ENCODE measurements at places on chromosomes 3 and 15.

DNA sequence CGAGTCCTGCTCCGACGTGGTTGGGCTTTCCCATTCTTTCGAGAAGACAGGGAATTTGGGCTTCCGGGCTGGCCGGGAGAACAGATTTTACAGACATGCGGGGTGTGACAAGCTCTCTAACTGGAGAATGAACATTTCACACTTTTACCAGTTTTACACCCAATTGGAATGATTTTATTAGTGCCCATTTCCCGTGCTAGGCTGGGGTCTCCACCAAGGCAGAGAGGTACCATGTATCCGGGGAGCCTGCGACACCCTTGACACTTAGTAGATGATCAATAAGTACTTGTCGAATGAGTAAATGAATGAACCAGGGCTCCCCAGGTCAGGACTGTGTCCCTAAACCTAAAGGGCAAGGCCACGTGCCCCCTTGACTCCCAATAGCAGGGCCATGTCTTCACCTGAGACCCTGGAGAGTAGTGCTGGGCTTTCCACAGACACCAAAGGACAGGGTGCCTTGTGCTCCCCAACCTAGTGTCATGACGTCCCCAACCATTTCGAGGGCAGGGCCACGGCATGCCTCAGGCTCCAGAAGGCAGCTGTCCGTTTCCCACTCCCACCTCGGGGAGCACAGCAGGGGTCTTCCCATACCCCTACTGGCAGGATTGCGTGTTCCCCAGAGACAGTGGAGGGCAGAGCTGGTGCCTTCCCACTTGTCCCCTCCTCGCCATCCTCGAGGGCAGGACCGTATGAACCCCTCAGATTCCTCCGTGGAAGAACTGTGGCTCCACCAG is 679 bp upstream of the MYD88 start:
- peak; percentile 41 for DNase-seq
- peaks cover 36% of the 10 kb centered on the region for H3K4me1 ChIP-seq
- H3K27ac ChIP-seq, result peak overlapping the region; percentile 82
- no peaks in the 10 kb centered on the region for H3K27me3 ChIP-seq
- H3K4me3 ChIP-seq, result peak overlapping the region; percentile 89

GRCh38 chr3:197463279-197463678 is 92.5 kb downstream of the BDH1 start:
- no peak overlapping the region for H3K4me3 ChIP-seq
- H3K27me3 ChIP-seq, result no peaks in the 10 kb centered on the region
- no peak overlapping the region for H3K27ac ChIP-seq
- DNase-seq, result no peak

- no peaks in the 10 kb centered on the region for H3K36me3 ChIP-seq
- no peaks in the 10 kb centered on the region for H3K4me1 ChIP-seq
- no peaks in the 10 kb centered on the region for H3K27me3 ChIP-seq
- DNase-seq, result no peak
- no peak overlapping the region for H3K27ac ChIP-seq
Observed at GRCh38 chr3:53382106-53382505, 34.8 kb upstream of the DCP1A start.

DNA sequence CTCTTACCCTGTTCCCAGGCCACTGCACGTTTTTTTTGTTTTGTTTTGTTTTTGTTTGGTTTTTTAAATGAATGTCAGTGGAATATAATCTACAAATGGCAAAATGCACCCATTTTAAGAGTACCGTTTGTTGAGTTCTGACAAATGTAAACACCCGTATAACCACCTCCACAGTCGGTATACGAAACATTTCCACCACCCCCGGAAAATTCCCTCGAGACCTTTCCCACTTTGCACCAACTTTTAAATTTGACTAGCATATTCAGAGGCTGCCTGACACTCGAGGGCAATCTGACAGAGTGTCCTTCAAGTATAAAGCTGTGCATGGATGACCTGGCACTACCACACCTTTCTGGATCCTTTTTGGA is 613 bp upstream of the ARHGEF3 start:
- peaks cover 14% of the 10 kb centered on the region for H3K4me1 ChIP-seq
- no peak for DNase-seq
- peak overlapping the region; percentile 79 for H3K4me3 ChIP-seq
- H3K27ac ChIP-seq, result peak overlapping the region; percentile 45
- no peaks in the 10 kb centered on the region for H3K36me3 ChIP-seq

GRCh38 chr15:34023907-34024306 is 15.1 kb downstream of the AVEN start:
- no peaks in the 10 kb centered on the region for H3K4me1 ChIP-seq
- H3K4me3 ChIP-seq, result no peak overlapping the region
- no peaks in the 10 kb centered on the region for H3K36me3 ChIP-seq
- no peak for DNase-seq

- no peaks in the 10 kb centered on the region for H3K36me3 ChIP-seq
- H3K27ac ChIP-seq, result peak overlapping the region; percentile 58
- DNase-seq, result no peak
- H3K27me3 ChIP-seq, result no peaks in the 10 kb centered on the region
- H3K4me3 ChIP-seq, result no peak overlapping the region
Observed at GRCh38 chr3:126938520-126939337, 44.2 kb upstream of the PLXNA1 start.

DNA sequence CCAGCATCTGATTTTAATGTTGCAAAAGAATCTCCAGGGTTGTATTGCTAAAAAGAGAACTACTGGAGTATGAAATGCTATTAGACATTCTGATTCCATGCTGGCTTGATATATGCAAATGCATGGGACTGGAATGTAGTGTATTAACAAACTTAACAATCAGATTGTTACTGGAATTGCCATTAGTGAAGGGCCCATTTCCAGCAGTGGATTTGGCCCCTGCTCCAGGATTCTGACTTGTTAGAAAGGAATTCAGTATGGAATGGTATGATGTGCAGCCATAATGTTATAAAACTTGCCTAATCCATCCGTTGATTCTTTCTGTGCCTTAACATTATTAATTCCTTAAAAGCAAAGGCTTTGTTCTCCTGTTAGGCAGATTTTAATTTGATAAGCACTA is 7.9 kb downstream of the ARRDC4 start:
- H3K36me3 ChIP-seq, result no peaks in the 10 kb centered on the region
- DNase-seq, result no peak
- no peaks in the 10 kb centered on the region for H3K4me1 ChIP-seq
- no peaks in the 10 kb centered on the region for H3K27me3 ChIP-seq
- H3K27ac ChIP-seq, result no peak overlapping the region
- H3K4me3 ChIP-seq, result no peak overlapping the region

DNA sequence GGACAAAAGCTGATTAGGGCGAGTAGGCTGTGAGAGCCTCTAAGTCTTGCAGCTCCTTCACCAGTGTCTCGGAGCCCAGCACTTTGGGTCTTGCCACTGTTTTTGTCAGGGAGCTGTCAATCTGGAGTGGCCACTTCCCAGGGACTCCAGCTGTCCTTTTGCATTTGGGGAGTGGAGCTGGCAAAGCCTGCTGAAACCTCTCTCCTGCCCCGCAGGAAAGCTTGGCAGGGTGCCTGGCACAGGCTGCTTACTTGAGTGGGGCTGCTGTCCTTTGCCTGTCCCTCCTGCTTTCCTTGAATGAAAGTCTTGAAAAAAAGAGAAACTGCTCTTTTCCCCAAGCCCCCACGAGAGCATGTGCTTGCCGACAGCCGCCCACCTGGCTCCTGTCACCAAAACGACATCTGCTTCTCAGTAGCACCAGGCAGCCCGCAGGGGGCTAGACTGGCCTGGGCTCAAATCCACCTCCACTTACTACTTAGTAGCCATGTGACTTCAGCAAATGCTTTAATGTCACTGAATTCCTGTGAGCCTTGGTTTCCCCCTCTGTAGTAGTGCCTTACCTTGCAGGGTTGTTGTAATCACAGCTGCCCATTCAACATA is 13.7 kb downstream of the USP13 start:
- no peak overlapping the region for H3K27ac ChIP-seq
- DNase-seq, result no peak
- no peak overlapping the region for H3K4me3 ChIP-seq
- no peaks in the 10 kb centered on the region for H3K27me3 ChIP-seq
- H3K4me1 ChIP-seq, result no peaks in the 10 kb centered on the region

DNA sequence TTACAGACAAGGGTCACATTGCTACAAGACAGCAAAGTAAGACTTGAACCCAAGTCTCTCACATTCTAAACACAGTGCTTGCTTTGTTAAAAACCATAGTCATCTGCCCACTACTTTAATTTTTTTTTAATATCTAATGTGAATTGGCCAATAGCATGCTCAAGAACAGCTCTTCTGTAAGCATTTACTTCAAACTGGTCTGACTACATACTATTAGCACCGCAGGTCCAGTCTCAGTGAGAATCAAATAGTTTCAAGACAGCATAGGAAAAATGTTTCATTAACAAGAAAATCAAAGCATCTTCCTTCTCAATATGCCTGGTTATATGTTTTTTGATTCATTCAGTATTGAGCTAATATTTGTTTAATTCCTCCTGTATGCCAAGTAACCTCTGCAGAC is 419.9 kb downstream of the ERC2 start:
- H3K27me3 ChIP-seq, result no peaks in the 10 kb centered on the region
- no peaks in the 10 kb centered on the region for H3K36me3 ChIP-seq
- H3K27ac ChIP-seq, result peak overlapping the region; percentile 72
- peaks cover 77% of the 10 kb centered on the region for H3K4me1 ChIP-seq
- H3K4me3 ChIP-seq, result no peak overlapping the region

DNA sequence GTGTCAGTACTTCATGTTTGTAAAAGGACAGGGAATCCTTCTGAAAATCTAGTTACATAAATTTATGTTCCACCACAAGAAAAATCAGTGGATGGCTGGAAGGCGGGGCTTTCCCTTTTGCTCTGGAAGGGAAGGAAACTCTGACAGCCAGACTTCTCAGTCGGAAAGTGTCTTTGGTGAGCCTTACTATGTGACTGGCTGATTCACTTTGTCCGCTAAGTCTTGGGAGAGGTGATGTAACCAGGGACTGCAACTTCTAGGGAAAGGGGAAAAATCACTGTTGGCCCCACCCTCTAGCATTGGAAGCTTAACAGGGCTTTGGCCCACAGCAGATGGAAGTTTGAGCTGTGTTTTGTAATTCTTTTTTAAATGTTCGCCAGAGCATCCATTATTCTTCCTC is 281.4 kb upstream of the CTDSPL start:
- no peak for DNase-seq
- no peak overlapping the region for H3K4me3 ChIP-seq
- H3K27me3 ChIP-seq, result no peaks in the 10 kb centered on the region
- no peaks in the 10 kb centered on the region for H3K36me3 ChIP-seq

GRCh38 chr15:87626860-87627259 is 629.7 kb downstream of the NTRK3 start:
- no peak for DNase-seq
- H3K4me1 ChIP-seq, result no peaks in the 10 kb centered on the region
- no peak overlapping the region for H3K27ac ChIP-seq
- no peaks in the 10 kb centered on the region for H3K36me3 ChIP-seq
- H3K4me3 ChIP-seq, result no peak overlapping the region

- H3K4me1 ChIP-seq, result no peaks in the 10 kb centered on the region
- no peak overlapping the region for H3K4me3 ChIP-seq
- peak; percentile 77 for DNase-seq
- peaks cover 4% of the 10 kb centered on the region for H3K36me3 ChIP-seq
- H3K27me3 ChIP-seq, result no peaks in the 10 kb centered on the region
- peak overlapping the region; percentile 46 for H3K27ac ChIP-seq
Observed at GRCh38 chr15:74635228-74635627, 19.6 kb downstream of the CLK3 start.

GRCh38 chr3:194736896-194737600 is 51.4 kb downstream of the FAM43A start:
- H3K4me1 ChIP-seq, result peaks cover 11% of the 10 kb centered on the region
- no peak overlapping the region for H3K27ac ChIP-seq
- no peak for DNase-seq
- H3K27me3 ChIP-seq, result no peaks in the 10 kb centered on the region

DNA sequence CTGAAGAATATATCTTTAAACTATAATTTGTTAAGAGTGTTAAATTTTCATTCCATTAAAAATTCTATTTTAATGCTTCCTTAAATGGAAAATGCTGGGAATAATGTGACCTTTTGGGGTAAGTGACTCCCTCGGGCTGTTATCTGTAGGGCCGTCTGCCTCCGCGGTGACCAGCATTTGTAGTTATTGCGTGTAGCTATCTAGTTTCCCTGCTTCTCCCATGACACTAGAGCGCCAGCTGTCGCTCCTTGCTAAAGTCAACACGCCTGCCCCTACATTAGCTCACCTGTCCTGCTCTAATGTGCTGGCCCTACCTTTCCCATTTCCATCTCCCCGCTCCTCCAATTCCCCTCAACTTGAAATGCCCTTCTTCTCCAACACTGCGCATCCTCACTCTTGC is 12.4 kb upstream of the CHRM5 start:
- peak; percentile 24 for DNase-seq
- no peak overlapping the region for H3K27ac ChIP-seq
- H3K4me1 ChIP-seq, result no peaks in the 10 kb centered on the region

- no peaks in the 10 kb centered on the region for H3K36me3 ChIP-seq
- peak within 1 kb of the TSS; percentile 98 for H3K27ac ChIP-seq
- peak; percentile 94 for DNase-seq
- 0 out of 2 replicates have a peak, but pooled peaks cover 4% of the 10 kb centered on the region for H3K4me1 ChIP-seq
Observed at GRCh38 chr15:78299101-78299930, at the start of gene SKIC8. Gene SKIC8 (minus strand): TSS chr15:78299609. CDS start chr15:78295686, 3,923 bp downstream.

GRCh38 chr3:172982736-172983364 is 158.2 kb downstream of the SPATA16 start:
- DNase-seq, result no peak
- H3K4me3 ChIP-seq, result no peak overlapping the region
- no peaks in the 10 kb centered on the region for H3K36me3 ChIP-seq
- no peaks in the 10 kb centered on the region for H3K4me1 ChIP-seq

DNA sequence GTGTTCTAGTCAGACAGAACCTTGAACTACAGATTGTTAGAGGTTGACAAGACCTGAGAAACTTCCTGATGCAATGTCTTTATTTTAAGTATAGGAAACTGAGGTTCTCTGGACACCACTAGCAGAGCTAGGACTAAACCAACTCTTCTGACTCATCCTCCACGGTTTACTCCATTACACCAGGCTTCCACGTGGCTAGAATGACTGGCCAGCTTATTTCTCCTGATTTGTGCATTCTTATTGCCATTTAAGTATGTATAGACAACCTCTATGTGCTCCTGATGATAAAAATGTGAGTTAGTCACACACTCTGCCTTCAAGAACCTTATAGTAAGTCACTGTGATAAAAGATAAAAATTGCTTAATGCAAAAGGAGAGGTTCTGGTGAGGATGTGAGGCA is 182.7 kb downstream of the MEX3B start:
- H3K4me3 ChIP-seq, result no peak overlapping the region
- H3K27me3 ChIP-seq, result no peaks in the 10 kb centered on the region
- no peaks in the 10 kb centered on the region for H3K36me3 ChIP-seq
- no peak overlapping the region for H3K27ac ChIP-seq
- no peak for DNase-seq

GRCh38 chr15:90972133-90972532 is 17.4 kb downstream of the RCCD1 start:
- H3K27me3 ChIP-seq, result no peaks in the 10 kb centered on the region
- H3K27ac ChIP-seq, result no peak overlapping the region
- no peak for DNase-seq
- H3K4me1 ChIP-seq, result no peaks in the 10 kb centered on the region
